ENCODE measurements at places on chromosomes 4 and X. TPM values are rescaled to one million over a fixed set of nuclear protein-coding genes. Genes with fewer than 3 reads are reported as not detected.

TRPC3 gene
- 1.0 TPM for total RNA-seq

TAF7L gene
- 0.33 TPM for total RNA-seq

ZNF718 gene
- 4.8 TPM for total RNA-seq

SLC10A3 gene
- 15.2 TPM for total RNA-seq

RAB39B gene
- total RNA-seq = 3.0 TPM

RBMXL3 gene
- not detected for total RNA-seq

F8A2 gene
- total RNA-seq = not detected

TSC22D3 gene
- 32.4 TPM for total RNA-seq

FGG gene
- total RNA-seq = not detected

RASGEF1B gene
- total RNA-seq = 0.51 TPM

ARHGEF38 gene
- total RNA-seq = not detected

DNA sequence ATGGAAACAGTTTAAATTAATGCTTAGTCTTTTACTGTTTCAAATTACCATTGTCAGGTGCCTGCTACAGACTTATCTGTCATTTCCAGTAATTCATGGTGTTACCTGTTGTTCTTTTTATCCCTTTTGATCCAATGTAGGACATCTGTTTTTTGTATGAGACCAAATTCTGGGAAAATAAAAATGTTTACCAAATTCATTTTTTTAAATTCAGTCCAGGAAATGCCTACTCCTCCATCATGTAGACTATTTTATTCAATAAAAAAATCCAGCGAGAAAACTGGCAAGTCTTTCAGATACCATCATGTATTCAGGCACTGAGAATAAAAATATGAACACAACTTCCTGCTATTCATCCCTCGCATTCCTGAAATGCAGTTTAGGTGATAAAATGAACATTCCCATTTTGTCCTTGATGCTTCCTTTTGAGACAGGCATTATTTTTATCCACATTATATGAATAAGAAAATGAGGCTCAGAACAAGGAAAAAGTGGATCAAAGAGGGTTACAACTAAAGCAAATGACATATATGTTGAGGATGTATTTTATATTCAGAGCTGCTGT lies 584.2 kb downstream of the SPRY1 start:
- no peak for DNase-seq

- DNase-seq = peak; percentile 26
Measured at GRCh38 chr4:6917461-6918271, 8.0 kb downstream of the TBC1D14 start.

DNA sequence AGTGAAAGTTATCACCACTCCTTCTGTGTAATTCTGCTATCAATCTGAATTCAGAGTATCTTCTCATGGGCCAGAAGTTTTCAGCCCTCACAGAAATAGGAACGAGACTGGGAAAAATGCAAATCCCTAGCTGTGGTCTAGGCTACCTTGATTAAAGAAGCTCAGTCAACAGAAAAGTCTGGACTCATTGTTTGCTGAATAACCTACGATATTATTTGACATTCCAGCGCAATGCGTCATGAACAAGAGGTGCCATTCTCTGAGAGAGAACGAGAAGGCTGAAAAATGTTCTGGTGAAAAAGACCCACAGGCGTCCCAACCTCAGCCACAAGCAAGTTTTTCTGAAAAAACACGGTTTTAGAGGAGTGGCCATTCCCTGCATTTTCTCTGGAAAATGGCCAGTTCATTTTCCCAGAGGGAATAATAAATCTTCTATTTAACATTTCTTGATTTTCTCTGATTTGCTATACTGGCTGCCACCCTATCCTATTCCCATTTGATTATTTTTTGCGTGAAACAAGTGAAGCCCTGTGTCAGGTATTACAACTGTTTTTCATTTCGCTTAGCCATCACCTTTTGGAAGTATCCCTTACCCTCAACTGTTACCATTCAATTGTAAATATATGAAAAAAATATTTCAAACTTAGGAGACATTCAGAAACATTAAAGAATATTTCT lies 1117.6 kb upstream of the PRKX start:
- peak; percentile 1 for DNase-seq

DNA sequence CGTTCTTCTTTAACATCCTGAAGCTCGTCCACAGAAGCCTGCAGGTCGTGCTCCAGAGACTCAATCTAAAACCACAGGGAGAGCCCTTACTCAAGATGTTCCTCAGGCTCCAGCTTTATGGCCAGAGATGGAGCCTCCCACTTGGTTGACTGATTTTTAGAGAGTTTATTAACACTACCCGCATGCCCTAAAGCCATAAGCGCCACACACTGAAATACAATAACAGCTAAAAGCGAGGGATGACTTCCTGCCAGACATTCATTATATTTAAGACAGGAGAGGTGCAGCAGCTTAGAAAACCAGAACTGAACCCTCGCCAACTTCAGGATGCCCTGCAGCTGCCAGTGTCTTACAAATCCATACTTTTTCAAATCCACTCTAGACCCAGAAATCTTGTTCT lies 42.0 kb downstream of the SOD3 start:
- DNase-seq = no peak

- no peak for DNase-seq
Measured at GRCh38 chr4:188783606-188784160, 644.4 kb downstream of the TRIML1 start.

DNA sequence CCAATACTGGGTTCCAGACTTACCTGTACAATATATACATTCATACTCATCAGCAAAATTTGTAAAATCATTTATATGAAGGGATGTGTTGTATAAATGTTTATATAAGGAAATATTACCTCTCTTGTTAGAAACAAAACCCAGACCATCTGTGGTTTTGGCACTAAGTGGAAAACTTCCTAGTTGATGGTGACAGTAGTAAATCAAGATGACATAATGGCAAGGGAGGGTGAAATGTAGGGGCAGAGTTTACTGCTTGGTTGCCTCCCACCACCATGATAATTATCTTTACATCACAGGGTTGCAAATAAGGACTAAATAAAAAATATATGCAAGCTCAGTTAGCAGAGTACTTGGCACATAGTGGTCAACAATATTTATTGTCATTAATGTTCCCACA lies 365.3 kb upstream of the TEX13C start:
- no peak for DNase-seq

- no peak for DNase-seq
Measured at GRCh38 chr4:139044291-139044690, 28.7 kb downstream of the NOCT start.

- no peak for DNase-seq
Measured at GRCh38 chr4:32435308-32435707, 1715.1 kb downstream of the PCDH7 start.

DNA sequence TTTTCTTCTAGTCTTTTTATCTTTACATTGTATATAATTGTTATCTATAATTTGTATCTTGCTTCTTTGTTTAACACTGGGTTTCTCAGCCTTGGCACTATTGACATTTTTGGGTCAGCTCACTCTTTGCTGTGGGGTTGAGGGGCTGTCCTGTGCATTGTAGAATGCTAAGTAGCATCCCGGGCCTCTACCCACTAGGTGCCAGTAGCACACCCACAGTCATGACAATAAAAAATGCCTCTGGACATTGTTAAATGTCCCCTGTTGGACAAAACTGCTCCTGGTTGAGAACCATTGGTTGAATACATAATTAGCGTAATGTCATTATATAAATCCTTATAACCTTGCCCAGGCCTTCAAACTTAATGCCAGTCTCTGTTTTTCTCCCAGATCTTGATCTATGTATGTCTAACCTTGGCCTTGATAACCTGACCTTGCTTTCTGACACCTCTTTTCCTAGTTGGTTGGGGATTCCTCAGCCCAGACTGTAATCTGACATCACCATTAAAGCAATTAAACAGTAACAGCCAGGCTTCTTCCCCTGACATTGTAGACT lies 46.1 kb downstream of the DCX start:
- no peak for DNase-seq

DNA sequence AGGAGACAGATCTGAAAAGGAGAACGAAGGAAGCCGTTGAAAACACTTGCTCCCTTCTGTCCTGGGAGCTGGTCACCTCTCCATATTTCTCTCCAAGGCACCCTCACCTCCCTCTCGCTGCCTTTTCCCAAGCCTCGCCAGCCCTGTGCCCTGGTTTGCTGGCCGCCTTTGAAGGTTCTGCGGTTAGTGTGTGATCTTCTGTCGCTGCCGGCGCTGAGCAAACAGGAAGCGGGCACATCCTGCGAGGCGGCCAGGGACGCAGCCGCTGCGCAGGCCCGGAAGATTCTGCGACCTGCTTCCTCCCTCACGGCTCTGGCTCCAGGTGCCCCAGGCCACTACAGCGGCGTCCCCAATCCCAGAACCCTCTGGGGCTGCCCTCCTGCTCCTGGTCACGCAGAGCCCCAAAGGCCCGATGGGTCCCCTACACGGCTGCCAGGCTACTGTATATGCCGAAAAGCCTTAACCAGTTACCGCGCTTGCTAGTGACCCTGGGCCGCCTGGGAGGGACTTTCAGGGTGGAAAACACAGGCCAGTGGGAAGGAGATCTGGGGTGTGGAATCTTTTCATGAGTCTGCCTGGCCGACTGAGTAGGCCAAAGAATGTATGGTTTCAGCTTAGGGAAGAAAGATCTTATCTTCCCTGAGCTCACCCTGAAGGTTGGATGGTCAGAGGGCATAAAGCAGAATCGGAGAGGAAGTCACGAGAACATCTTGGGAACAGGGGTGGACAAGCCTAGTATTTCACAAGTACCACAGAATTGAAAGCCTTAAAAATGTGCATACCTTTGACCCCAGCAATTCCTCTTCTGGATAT lies 2.3 kb upstream of the SASH3 start:
- no peak for DNase-seq

DNA sequence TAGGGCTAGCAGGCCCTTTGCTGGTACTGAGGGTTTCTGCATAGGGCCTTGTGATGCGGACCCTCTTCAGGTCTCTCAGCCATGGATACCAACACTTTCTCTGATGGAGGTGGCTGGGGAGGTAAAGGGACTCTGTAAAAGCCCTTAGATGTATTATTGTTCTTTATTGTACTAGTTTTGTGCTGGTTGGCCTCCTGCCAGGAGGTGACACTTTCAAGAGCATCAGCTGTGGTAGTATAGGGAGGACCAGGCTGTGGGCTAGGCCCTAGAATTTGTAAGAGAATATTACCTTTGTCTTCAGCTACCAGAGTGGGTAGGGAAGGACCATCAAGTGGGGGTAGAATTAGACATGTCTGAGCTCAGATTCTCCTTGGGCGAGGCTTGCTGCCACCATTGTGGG lies 936.3 kb downstream of the CENPC start:
- no peak for DNase-seq

DNA sequence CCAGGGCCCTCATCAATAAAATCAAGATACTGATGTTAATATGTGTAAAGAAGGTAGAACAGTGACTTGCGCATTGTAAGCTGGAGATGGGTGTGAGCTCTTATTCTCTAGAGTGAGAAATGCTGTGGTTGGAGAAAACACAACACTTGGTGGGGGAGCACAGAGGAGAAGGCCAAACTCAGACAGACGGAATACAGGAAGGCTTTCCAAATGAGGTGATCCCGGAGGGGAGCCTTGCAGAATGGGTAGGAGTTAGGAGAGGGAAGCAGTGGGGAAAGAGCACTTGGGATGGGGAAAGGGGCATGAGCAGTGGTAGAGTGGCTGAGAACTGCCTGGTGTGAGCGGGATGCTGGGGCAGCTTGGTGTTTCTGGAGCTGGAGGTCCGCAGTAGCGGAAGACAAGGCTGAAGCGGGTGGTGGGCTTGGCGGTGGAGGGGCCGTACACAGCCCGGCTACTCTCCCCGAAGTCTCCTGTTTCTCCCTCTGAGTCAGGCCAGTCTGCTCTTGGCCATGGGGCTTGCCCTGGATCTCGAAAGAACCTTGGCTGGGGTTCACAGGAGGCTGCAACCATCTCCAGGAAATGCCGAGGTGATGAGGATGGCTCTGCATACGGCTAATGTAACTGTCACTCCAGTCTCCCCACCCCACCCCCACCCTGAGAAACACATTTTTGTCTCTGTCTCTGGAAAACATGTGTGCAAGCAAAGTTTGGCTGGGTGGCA lies 11.3 kb upstream of the PLAC1 start:
- peak; percentile 81 for DNase-seq

- DNase-seq = no peak
Measured at GRCh38 chrX:133888984-133889383, 96.4 kb downstream of the GPC3 start.

DNA sequence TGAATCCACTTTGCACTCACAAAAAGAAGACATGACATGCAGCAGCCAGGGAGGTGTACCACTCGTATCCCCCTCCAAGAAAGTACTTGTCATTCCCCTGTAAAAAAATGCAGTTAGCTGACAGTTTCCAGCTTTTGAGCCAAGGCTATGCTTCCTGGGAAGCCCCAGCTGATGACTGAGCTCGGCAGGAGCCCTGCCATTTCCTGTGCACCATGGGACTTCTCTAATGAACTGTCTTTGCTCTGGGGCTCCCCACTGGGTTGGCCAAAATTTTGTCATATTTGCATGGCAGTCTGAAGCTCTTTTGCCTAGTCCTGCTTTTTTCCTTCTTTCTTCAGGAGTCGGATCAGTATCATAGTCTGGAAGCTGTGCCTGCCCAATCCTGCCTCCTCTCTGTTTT lies 104.5 kb upstream of the MAOA start:
- no peak for DNase-seq

- DNase-seq = no peak
Measured at GRCh38 chrX:103275947-103276567, 493 bp downstream of the TCEAL5 start.

DNA sequence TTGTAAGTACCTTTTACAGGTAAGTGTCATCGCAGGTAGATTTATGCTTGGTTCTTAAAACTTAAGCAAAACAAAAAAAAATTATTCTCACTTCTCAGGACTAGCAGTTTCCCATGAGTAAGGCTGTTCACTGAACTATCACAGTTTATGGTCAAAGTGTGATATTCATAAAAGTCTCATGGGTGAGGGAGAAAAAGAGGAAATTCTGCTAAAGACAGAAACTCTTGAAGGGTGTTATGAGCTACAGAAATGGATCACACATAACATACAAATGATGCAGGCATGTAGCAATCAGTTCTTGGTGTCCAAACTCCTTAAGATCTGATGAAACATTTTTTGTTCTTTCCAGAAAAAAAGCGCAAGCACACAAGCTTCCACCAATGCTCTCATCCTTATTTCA lies 8.5 kb downstream of the RAB9A start:
- no peak for DNase-seq

DNA sequence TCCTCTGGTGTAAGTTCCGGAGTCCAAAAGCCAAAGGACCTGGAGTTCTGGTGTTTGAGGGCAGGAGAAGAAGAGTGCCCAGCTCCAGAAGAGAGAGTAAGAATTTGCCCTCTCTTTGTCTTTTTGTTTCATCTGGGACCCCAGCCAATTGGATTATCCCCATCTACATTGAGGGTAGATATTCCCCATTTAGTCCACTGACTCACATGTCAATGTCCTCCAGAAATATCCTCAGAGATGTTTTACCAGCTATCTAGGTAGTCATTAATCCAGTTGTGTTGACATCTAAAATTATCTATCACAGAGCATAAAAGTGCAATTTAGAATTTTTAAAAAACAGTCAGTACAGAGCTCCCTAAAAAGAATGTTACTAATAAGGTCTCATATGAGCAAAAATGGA lies 132.9 kb upstream of the TMEM47 start:
- DNase-seq = no peak

- DNase-seq = no peak
Measured at GRCh38 chrX:147899379-147900114, 12.2 kb upstream of the FMR1 start.

DNA sequence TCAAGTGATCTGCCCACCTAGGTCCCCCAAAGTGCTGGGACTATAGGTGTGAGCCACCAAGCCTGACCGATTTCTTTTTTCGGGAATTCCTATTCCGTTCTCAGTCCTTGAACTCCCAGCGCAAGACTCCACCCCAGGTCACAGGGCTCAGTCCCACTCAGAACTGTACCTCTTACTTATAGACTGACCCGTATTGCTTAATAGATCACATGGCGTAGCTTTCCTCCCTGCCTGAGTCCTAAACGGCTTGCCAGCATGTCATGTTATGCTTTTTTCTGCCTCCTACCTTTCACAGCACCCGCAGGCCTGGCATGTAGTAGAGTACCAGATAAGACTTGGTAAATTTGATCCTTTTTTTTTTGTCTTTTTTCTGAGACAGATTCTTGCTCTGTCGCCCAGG lies 22.4 kb downstream of the SAT1 start:
- DNase-seq = no peak

Measured in fibroblast of lung (primary cell).